ENCODE measurements at places on chromosomes 3 and 15. TPM values are rescaled to one million over a fixed set of nuclear protein-coding genes. Genes with fewer than 3 reads are reported as not detected.

DNA sequence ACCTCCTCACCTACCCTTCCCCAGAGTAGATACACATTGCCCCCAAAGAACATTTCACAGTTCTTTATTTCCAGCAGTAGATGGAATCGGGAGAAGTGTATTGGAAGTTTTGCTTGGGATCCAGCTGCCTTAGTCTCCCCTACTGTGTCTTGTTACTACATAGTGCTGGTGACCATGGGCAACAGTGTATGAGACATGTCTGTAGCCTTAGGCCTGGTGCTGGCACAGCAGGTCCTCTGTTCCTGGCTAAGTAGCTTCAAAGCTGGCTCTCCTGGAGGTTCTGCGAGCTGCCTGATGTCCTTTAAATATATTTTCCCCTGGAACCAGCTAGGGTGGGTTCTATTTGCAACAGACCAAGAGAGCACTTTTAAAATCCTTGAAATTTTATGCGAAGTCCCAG lies 174.7 kb downstream of the THSD4 start:
- no peak for DNase-seq

DNA sequence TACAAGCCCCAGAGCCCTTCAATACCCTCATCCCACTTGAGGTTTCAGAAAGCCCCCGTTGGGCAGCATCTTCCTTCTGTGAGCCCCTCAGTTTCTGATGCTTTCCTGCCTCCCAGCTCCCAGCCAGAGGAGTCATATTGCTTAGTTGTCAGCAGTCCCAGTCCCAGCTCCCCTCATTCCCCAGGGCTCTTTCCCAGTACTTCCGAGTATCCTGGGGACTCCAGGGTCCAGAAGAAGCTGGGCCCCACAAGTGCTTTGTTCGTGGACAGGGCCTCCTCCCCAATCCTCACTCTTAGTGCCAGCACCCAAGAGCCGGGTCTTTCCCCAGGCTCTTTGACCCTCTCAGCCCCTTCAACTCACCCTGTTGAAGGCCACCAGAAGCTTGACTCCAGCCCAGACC lies 43.9 kb downstream of the CDAN1 start:
- DNase-seq: no peak

GRCh38 chr3:111739311-111739911 lies 119.7 kb upstream of the PHLDB2 start:
- DNase-seq: no peak

GRCh38 chr3:196757876-196758739 lies 18.5 kb downstream of the PAK2 start:
- no peak for DNase-seq

DNA sequence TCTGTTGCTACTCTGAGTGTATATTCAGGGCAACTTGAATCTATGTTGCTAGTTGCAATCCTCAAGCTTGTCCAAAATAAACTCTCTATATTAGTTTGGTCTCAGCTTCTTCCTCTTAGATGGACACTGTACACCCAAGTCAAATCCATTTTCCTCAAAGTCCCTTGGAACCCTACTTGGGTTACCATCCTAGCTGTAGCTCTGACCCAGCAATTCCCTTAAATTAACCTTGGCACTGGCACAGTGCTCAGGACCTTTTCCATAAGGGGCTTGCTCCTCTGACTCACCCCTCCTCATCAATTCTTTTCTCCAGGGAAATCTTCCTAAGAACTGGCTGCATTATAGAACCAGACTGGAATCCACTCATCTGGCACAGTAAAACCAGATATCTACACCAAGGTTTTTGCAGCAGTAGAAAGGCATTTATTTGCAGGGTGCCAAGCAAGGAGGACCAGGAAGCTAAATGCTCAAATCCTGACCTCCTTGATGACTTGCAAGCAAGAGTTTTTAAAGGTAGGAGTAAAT lies 44.9 kb upstream of the B3GALNT1 start:
- no peak for DNase-seq

- no peak for DNase-seq
These were observed 14.7 kb upstream of the MBNL1 start for GRCh38 chr3:152254041-152254440.

DNA sequence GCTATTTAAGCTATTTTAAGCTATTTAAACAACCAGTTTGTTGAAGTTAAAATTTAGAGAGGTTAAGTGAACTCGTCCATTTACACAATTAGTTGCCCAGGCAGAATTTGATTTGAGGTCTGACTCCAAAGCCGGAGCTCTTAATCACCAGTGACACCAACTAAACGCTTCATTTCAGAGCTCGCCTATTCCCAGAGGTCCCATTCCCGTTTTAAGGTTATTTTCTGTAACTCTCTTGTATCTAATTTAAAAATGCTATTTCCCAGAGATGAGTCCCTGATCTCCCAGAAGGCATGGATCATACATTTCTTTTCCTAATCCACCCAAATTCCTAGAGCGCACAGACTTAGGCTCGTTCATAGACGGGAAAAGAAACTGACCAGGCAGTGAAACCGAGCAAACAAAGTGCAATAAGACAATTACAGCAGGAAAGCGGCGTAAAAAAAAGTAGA lies 904 bp upstream of the MCTP2 start:
- no peak for DNase-seq

- peak; percentile 21 for DNase-seq
These were observed 66.8 kb downstream of the FLNB start for GRCh38 chr3:58074997-58075396.

DNA sequence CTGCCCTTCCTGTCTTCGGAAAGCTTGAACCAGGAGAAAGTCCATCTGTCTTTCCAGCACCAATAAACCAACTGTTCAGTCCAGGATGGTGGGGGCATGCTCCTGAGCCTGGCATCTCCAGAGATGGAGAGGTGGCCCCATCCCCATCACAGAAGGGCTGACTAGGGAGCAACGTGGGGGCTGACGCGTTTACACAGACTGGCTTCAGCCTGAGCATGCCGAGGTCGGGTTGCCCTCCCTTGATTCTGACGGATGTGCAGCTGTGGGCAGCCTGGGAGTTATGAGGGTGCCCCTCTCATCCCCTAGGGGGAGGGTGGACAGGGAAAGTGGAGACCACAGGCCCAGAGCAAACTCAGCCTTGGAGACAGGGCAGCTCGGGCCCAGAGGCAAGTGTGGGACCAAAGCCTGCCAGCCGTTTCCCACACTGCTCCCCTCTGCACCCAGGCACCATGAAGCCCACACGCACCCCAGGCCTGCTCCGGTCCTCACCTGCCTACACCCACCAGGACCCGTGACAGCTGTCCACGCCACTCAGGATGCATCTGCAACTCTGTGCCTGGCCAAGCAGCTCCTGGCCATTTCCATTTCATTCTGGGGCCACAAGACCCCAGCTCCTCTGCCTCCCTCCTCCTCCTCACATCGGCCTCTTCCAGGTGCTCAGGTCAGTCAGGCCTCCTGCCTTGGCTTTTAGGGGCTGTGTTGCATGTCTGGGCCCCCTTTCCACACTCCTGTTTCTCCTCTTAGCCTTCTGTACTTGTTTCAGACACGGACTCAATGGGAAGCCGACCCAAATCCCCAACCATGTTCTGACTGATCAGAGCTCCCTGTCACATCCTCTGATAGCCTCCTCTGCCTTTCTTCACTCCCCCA lies 48.2 kb upstream of the SLC41A3 start:
- no peak for DNase-seq

The RYR3 gene
- total RNA-seq: not detected

GRCh38 chr3:110576960-110577359 lies 494.7 kb upstream of the NECTIN3 start:
- no peak for DNase-seq

DNA sequence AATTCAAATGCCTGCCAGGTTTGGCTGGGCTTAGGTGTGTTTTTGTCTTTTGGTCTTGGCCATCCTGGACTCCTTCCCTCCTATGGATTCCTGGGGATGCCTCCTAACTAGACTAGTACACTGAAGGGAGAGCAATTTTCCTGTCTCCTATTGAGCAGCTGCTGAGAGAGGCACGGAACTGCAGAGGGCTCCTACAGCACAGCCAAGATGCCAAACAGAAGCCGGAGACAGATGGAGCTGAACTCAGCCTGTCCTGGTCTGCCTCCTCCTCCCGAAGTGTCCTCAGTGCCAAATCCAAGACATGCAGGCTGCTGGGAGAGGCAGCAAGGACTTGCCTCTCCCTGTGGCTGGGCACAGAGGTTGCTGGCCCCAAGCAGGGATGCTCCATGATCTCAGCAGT lies 256.6 kb upstream of the PROK2 start:
- no peak for DNase-seq

GRCh38 chr3:172288651-172289050 lies 159.6 kb downstream of the GHSR start:
- DNase-seq: no peak

- no peak for DNase-seq
These were observed 27.3 kb upstream of the EID1 start for GRCh38 chr15:48850648-48851047.

DNA sequence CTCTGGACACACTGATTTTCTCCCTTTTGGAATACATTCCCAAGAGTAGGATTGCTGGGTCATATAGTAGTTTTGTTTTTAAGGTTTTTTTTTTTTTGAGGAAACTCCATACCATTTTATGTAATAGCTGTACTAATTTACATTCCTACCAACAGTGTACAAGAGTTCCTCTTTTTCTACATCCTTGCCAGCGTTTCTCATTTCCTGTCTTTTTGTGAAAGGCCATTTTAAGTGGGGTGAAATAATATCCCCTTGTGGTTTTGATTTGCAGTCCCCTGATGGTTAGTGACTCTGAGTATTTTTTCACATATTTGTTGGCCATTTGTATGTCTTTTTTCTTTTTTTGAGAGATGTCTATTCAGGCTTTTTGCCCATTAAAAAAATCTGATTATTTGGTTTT lies 1205.5 kb downstream of the ROBO1 start:
- DNase-seq: no peak

DNA sequence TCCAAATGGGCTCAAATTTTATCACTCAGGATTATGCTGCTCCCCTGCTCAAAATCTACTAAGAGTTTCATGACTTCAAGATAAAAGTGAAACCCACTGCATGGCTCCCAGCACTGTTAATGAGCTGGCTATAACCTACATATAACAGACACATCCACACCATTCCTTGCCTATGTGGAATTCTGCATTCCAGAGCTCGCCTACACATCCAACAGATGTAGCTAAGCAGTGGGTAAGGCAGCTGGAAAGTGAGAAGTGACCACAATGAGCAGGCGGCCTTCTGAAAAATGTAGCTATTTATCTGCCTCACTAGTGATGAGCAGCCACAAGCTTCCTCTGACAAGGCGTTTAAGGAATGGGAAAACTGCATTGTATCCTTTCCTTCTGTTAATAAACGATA lies 92.0 kb upstream of the TRIM42 start:
- DNase-seq: no peak

GRCh38 chr15:41577863-41578735 lies 19.1 kb downstream of the TYRO3 start:
- no peak for DNase-seq

DNA sequence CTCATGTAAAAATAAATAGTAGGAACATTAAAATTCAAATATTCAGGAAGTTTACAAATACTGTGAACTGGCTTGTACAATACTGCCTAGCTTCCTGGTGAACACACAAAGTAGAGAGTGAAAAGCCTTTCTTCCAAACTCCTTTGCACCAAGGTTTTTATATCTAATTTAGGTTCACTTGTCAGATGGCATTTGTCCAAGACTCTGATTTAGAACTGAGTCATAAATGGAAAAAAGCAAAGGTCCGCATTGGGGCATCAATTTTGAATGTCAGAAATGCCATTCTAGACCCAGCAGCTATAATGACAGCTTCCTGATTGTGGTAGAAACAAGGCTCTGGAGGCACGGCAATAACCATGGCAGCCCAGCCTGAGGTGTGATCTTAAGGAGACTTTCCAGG lies 160.7 kb downstream of the PDE8A start:
- DNase-seq: no peak

The CAPN3 gene
- 1.0 TPM for total RNA-seq

DNA sequence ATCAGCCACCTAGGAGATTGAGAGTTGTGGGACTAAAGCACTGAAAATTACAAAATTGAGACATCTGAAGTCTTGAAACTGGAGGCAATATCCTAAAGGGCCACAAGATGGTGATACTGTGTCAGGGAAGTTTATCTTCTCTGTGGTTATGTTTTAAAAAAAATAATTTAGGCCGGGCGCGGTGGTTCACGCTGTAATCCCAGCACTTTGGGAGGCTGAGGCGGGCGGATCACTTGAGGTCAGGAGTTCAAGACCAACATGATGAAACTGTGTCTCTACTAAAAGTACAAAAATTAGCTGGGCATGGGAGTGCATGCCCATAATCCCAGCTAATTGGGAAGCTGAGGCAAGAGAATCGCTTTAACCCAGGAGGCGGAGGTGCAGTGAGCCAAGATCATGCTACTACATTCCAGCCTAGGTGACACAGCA lies 17.9 kb upstream of the NIT2 start:
- peak; percentile 41 for DNase-seq

- DNase-seq: no peak
These were observed 32.8 kb downstream of the TFRC start for GRCh38 chr3:196048922-196049598.

GRCh38 chr3:142019794-142020320 lies 129.5 kb downstream of the TFDP2 start:
- no peak for DNase-seq

- DNase-seq: no peak
These were observed 674.8 kb downstream of the TBL1XR1 start for GRCh38 chr3:176522436-176522835.

DNA sequence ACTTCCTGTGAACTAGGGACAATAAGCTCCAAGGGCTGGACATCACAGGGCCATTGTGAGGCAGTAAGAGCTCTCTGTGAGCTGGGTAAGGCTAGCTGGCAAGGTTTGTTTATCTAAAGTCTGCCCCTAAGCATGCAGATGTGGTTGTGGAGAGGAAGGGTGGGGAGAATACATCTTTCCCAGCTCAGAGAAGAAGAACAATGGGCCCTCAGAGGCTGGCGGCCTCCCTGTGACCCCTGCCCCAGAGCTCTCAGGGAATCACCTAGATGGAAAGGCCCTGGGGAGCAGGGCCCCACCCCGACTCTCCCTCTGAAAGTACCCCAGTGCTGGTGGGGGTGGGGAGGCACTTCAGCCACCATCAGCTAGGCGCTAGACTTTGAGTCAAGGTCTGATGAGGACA lies 4.3 kb upstream of the AP3B2 start:
- no peak for DNase-seq

- DNase-seq: no peak
These were observed 12.7 kb upstream of the ST3GAL6 start for GRCh38 chr3:98750276-98750919.

- DNase-seq: no peak
These were observed 19.9 kb downstream of the KLF13 start for GRCh38 chr15:31346367-31347066.

GRCh38 chr3:167166594-167167253 lies 213.4 kb downstream of the ZBBX start:
- DNase-seq: no peak

- DNase-seq: peak; percentile 44
These were observed 125.0 kb upstream of the SMAD3 start for GRCh38 chr15:66940368-66940767.

The GOLGA8M gene
- 2.3 TPM for total RNA-seq
